ENCODE measurements at places on chromosomes 7 and 10. TPM values are rescaled to one million over a fixed set of nuclear protein-coding genes. Genes with fewer than 3 reads are reported as not detected.

RELN gene
- 1.8 TPM for total RNA-seq

ZNF365 gene
- not detected for total RNA-seq

LIPF gene
- total RNA-seq = 4.4 TPM

EPO gene
- total RNA-seq = not detected

RSPH10B gene
- 1.6 TPM for total RNA-seq

ERVW-1 gene
- not detected for total RNA-seq

PURB gene
- 63.0 TPM for total RNA-seq
